ENCODE measurements at places on chromosomes 1 and 21. TPM values are rescaled to one million over a fixed set of nuclear protein-coding genes. Genes with fewer than 3 reads are reported as not detected.

PLCH2 gene
- not detected for total RNA-seq

KRTAP22-1 gene
- total RNA-seq, result not detected

INSRR gene
- total RNA-seq, result not detected

ZNF695 gene
- 0.82 TPM for total RNA-seq

Data from fibroblast of the aortic adventitia (primary cell).